Stimulated activated CD8-positive, alpha-beta memory T cell treated with anti-CD3 and anti-CD28 coated beads, Interleukin-15, amount 100 ng/mL, for 1 hour (primary cell): ENCODE measurements at places on chromosomes 5 and 9.

- DNase-seq, result no peak
These were observed 19.8 kb downstream of the FAM151B start for GRCh38 chr5:80507663-80508062.

GRCh38 chr5:158921441-158922262, 178.1 kb downstream of the EBF1 start:
- DNase-seq, result no peak

- no peak for DNase-seq
These were observed 29.7 kb upstream of the CATSPER3 start for GRCh38 chr5:134938030-134938429.

DNA sequence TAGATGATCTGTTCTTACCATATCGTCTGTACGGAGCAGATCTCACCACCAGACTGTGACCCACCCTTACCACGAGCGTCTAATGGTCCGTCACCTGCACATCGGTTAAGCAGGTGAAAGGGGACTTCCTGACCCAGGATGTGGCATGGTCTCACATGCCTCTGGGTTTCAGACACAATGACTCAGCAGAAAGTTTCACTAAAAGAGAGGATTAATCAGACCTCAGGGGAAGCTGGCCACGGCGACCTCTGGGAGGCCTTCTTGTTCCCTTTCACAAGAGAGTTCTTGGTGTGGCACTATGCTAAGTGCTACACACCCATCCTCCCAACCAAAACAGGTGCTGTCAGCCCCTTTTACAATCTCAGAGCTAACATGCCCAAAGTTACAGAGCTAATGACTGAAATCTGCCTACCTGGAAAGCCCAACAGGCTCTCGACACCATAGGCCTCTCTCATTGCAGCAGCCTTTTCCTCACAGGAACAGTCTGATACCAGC, 41.6 kb downstream of the ADAMTS12 start:
- DNase-seq, result peak; percentile 0

DNA sequence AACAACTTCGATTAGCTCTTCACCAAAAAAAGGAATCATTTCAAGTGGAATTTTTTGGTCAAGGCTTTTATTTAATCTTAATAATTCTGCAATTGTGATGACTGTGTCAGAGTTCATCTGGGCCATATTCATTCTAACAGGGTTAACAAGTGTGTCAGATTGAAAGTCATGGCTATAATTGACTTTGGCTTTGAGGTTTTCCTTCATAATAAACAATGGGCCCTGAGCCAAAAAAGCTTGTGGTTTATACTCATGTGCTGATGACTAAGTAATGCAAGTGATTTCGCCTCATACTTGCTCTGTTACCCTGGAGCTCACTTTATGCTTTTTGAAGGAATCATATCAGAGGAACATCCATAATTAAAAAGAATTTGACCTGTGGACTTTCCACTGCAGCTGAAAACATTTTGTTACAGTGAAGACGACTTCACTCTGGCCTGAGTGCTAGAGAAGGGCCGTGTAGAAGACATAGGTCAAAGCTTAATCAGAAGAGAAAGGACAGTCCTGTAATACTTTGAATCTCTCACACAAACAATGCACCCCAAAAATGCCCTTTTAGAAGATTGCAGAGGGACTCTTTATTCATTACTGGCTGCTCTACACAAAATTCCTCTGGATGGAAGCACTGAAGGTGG, 101.7 kb downstream of the GDNF start:
- DNase-seq, result no peak

GRCh38 chr5:38782180-38782835, 63.5 kb upstream of the OSMR start:
- no peak for DNase-seq

DNA sequence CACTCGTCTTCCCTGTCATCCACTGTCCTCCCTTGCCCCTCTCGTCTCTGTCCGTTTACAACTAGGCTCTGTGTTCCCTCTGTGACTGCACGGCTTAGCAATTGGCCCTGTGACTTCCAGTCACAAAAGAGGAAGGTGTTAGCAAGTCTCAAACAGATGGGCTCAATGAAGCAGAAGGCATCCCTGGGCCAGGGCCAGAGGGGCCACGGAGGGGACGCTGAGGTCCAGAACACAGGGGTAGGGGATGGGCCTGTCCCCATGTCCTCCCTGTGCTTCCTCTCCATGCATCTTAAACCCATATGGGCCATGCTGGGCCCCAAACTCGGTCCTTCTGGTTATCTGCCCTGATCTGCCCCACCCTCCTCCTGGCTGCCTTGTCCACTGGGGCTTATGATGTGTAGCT, at the start of gene CD72:
CD72 (minus strand) TSS at position 89 of the 403 bp plus-strand sequence. CDS start 110 bp downstream, outside the sequence.
- no peak for DNase-seq

DNA sequence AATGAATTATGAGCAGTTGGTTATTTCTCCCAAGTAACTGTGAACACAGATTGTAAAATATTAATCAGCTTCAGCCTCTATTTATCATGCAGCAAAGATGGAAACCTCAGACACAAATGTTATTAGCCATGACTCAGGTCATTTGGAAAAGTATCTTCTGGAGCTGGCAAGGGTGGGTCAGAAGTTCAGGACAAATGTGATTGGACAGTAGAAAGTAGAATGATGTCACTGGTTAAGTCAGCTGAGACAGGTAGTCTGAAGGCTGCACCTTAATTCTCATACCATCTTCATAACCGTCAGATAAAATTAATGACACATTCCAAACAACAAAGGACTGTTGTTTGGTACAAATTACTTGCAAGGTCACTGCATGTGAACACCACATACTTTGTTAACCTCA, 140.2 kb downstream of the EMB start:
- DNase-seq, result no peak

DNA sequence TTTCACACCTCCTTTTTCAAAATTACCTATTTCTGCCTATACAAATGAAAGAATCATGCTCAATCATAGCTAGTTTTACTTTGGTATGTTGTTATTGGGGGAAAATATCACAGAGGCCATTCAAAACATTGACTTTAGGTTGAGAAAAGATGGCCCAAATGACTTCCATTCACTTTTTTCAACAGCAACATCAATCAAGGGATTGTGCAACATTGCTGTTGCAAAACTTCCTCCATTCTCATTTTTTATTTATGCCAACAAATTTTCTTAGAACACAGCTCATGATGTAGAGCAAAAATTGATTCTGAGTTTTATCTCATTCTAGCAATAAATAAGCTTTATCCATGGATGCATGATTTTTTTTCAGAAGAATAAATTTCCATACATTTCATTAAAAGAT, 93.6 kb upstream of the RORB start:
- no peak for DNase-seq

GRCh38 chr5:147162740-147163139, 72.1 kb upstream of the STK32A start:
- DNase-seq, result no peak

DNA sequence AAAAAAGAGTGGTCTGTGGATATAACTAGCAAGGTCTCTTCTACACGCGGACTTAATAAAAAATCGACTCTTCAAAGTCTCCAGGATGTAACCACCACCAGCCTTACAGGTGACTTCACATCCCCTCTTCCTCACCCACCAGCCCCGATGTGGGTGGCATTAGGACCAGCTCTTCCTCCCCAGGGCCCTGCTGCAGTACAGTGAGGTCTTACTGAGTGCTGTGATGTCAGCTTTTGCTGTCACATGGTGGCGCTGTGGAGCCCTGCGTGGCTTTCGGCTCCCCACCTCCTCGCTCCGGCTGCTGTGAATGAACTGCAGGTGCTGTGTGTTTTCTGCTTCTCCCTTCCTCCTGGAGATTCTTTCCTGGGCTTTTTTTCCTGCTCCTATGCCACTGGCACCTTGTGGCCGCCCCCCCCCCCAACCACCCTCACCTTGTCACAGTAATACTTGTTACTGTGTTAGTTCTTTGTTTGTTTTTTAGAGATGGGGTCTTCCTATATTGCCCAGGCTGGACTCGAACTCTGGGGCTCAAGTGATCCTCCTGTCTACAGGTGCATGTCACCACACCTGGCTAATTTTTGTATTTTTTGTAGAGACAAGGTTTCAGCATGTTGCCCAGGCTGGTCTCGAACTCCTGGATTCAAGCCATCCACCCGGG, 15.8 kb upstream of the RAPGEF1 start:
- DNase-seq, result peak; percentile 81

- peak; percentile 32 for DNase-seq
These were observed 32.6 kb upstream of the EGFL7 start for GRCh38 chr9:136629879-136630661.

GRCh38 chr5:119355244-119355638, 578 bp upstream of the TNFAIP8 start:
- DNase-seq, result no peak

DNA sequence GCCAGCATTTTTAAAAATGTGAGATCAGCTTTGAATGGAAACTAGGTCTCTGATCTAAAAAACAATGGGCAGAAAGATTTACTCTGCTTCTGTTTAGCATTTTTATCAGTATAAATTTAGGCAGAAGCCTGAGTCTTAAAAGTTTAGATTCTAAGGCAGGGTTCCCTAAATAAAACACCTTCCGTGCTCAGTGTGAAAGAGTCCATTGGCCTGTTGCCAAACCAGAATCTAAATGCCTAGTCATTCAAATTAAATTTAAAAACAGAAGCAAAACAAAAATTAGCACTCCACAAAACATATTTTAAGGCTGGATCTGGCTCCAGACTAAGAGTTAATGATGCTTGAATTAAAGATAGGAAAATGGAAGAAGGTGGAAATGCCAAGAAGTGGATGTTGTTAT, 4.5 kb downstream of the TYRP1 start:
- DNase-seq, result no peak

DNA sequence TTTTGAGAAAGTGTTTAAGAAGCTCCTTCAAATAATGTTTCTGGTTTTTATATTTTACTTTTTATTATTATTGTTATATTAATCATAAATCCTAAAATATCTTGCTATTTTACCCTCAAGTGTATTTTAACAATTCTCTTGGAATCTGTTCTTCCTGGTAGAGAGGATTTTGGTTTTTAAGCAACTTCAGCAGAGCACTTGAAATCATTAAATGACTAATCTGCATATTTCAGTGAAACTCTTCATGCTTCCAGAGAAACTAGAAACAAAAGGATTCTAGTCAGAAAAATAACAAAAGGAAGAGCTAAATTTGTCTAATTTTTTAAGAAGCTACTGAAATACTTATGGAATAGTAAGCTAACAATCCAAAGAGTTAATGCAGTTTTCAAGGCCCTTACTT, 1057.3 kb downstream of the TLE1 start:
- DNase-seq, result no peak

- DNase-seq, result no peak
These were observed 756 bp downstream of the VAV2 start for GRCh38 chr9:133991214-133991921.

GRCh38 chr5:95668728-95669127, 14.1 kb downstream of the SPATA9 start:
- no peak for DNase-seq

DNA sequence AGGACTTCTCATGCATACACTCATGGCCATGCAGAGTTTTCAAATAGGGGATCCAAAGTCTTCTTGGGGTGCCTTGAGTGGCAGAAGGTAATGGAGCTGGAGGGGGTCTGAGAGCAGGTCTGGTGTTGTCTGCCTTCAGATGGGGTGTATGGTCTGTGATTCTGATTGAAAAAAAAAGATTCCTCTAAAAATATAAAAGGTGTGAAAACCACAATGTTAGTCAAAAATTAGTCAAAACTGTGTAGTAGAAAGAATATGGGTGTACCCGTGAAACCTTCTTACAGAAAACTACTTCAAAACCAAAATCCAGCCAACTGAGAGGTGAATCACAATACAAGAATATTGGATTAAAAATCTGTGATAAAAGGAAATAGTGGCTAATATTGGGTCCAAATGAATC, 20.1 kb downstream of the DOCK2 start:
- DNase-seq, result no peak

GRCh38 chr9:33227008-33227398, 13.0 kb upstream of the SPINK4 start:
- DNase-seq, result no peak

- no peak for DNase-seq
These were observed 274.1 kb upstream of the TMEM161B start for GRCh38 chr5:88542786-88543185.

DNA sequence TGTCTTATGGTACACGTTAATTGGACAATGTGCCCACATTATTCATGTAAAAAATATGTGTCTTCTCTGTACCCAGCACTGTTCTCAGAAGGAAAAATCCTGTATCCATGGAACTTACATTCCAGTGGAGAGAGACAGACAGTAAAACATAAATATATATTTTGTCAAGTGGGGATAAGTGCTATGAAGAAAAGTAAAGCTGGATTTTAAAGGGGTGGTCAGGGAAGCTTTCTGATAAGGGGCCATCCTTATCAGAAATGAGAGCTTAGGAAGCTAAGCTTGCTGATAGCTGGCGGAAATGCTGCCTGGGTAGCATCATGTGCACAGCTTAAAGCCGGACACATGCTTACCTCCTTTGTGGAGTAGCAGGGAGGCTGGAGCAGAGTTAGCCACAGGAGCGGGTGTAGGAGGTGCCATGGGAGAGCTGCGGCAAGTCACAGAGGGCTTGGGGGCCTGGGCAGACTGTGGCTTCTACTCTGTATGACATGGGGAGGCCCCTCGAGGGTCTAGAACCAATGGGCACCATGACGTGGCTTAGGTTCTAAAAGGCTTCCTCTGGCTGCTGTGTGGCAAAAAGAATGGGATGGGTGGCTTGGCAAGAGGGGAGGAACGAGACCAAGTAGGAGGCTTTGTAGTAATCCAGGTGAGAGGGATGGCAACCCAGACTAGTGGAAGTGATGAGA, 141.7 kb downstream of the FGF1 start:
- no peak for DNase-seq

GRCh38 chr5:158203261-158203660, 344.3 kb upstream of the CLINT1 start:
- no peak for DNase-seq

GRCh38 chr5:34531751-34532360, 124.3 kb upstream of the RAI14 start:
- no peak for DNase-seq

DNA sequence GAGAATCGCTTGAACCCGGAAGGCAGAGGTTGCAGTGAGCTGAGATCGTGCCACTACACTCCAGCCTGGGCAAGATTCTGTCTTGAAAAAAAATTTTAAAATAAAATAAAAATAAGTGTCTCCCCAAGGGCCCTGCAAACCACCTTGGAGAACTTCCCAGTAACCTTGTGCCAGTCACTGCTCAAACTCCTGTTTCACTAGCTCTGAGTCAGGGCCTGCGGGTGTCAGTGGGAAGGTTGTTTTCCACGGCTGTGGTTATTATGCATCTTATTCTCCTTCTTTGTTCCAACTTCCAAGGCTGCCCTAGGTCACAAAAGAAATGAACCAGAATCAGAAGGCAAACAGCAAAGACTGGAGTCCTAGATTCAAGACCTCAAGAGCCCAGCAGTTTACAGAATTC, 246.7 kb downstream of the ADAMTSL1 start:
- no peak for DNase-seq

DNA sequence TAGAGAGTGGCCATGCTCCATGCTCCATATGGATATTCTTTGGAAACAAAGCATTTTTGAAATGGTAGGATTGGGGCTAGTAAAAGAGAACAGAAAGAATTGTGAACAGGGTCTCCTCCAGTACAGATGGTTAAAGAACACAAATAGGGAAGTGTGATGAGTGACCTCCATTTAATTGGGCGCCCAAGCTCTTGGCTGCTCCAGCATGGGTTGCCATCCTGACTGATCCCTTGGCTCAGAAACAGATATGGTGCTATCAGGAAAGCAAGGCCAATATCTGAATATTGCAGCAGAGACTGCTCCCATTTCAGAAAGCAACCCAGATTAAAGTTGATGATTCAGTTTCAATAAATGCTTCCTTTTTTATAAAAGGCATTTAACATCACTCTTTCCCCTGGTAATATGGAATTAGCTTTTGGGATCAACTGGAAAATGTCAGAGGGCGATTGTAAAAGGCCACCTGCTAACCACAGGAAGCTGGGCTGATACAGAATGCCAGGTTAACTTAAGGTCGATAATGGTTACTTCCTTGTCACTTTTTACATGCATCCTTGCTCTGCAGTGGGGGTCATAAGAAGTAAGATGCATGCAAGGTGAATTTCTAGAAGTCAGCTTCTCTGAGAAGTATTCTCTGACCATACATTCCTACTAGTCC, 52.9 kb downstream of the TMC1 start:
- no peak for DNase-seq
